Activated CD4-positive, alpha-beta T cell treated with anti-CD3 and anti-CD28 coated beads, Interleukin-2, amount 50 U/mL, for 1 hour (primary cell): ENCODE measurements at places on chromosomes 5 and 9.

- DNase-seq: no peak
These were observed 631.7 kb upstream of the CDH6 start for GRCh38 chr5:30561771-30562170.

GRCh38 chr5:83450967-83451248, 20.6 kb upstream of the VCAN start:
- no peak for DNase-seq

DNA sequence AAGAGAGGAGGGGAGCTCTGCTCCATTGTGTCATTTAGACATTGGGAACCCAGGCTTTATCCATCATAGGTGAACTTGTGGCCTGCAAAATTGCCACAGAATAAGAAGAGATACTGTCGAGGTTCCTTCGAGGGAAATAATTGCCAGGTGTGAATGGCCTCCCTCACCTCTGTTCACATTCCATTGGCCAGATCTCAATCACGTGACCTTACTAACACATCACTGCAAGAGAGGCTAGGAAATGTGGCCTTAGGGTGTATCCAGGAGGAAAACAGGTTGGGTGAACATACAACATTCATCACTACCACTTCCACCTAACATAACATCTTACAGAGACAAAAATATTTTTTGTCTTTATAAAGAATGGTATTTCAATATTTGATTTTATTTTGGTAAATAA, 182.1 kb downstream of the FBXL7 start:
- no peak for DNase-seq

DNA sequence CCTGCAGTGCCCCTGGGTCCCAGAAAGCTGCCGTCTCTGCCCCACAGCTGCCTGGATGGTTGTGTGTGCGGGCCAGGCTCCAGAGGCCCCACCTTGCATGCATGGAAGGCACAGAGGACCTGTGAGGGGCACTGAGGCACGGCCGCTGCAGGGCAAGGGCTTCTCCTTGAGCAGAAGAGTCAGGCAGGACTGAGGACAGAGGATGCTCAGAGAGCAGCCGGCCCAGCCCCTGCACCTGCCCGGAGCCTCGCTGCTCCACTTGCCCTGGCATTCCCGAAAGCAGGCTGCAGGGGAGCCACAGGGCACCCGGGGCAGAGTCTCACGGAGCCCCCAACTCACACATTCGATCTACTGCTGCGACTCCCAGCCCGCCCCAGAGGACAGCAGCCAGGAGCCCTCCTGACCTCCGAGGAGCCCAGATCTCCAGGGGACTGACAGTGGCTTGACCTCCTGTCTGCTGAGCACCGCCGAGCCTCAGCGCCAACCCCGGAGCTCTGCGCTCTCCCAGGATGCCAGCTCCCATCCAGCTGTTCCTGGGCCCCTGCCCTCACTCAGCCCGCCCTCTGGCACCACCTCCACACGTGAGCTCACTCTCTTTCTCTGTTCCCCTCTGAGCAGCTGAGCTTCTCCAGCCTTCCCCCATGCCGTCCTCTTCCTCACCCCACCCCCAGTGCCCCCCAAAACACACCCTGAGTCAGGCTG, 95.0 kb downstream of the KCNT1 start:
- no peak for DNase-seq

- no peak for DNase-seq
These were observed 30.8 kb upstream of the SARDH start for GRCh38 chr9:133768859-133769510.

DNA sequence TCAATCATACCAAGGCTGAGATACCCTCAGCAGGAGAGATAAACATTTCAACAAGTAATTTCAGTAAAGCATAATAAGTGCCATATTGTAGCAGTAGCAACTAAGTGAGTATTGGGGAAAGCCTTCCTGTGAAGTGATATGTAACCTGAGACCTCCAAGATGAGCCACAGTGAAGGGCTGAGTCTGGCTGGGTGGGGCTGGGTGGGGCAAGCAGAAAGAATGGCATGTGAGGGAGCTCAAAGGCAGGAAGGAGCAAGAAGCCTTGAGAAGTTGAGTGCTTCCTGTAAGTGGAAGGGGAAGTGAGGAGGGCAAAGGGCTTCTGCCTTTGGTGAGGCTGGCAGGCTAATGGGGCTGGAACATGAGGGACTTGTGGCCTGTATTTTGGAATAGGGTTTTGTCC, 19.7 kb upstream of the ASTN2 start:
- DNase-seq: no peak

DNA sequence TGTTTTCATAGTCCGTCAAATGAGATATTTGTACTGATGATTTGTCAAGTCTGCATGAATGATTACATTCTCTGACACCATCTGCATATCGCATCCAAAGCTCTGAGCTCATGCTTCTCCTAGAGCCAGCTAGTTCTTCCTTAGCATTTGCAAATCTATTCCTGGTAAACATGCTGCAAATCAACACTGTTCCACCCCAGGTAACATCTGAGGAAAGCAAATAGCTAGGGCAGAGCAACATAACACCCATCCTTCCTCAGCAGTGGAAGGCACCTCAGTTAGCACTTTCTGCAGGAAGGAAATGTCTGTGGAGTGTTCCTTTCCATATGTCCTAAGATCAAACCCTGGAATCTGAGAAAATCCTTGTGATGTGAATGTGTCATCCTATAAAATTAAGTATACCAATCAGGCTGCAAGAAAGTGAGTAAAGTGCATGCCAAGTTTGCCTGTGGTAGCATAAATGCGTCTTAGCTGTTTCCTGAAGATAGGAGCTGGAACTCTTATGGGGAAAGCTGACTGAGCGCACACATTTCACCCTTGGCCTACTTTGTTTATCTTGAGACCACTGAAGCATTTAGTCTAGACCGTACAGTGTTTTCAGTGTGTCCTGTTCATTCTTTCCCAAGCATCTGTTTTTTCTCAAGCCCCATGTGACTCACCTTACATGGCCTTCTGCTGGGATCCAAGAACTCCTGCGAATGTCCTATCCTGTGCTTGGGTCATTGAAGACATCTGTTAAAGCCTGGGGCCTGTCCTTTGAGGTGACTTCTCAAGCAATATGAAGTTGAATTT, 50.9 kb upstream of the STARD4 start:
- DNase-seq: no peak

- no peak for DNase-seq
These were observed 64.2 kb upstream of the OLFM1 start for GRCh38 chr9:135023088-135023785.

- DNase-seq: no peak
These were observed 53.7 kb upstream of the IFNK start for GRCh38 chr9:27470291-27470856.

DNA sequence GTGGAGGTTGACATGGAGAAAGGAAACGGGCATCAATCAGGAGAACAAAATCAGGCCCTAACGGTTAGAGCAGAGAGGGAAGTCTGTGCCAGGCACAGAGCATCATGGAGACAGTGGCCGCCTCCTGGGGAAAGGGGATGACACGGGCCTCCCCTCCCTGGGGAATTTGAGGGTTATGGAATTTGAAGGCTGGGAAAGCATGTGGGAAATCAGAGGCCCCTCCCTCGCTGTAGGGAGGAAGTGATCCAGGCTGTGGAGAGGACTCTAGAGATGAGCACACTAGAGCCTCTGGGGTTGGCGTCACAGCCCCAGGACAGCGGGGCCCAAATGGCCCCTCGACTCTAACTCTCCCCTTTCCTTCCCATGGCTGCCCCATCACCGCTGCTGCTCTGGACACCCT, 36.7 kb downstream of the PROP1 start:
- no peak for DNase-seq

DNA sequence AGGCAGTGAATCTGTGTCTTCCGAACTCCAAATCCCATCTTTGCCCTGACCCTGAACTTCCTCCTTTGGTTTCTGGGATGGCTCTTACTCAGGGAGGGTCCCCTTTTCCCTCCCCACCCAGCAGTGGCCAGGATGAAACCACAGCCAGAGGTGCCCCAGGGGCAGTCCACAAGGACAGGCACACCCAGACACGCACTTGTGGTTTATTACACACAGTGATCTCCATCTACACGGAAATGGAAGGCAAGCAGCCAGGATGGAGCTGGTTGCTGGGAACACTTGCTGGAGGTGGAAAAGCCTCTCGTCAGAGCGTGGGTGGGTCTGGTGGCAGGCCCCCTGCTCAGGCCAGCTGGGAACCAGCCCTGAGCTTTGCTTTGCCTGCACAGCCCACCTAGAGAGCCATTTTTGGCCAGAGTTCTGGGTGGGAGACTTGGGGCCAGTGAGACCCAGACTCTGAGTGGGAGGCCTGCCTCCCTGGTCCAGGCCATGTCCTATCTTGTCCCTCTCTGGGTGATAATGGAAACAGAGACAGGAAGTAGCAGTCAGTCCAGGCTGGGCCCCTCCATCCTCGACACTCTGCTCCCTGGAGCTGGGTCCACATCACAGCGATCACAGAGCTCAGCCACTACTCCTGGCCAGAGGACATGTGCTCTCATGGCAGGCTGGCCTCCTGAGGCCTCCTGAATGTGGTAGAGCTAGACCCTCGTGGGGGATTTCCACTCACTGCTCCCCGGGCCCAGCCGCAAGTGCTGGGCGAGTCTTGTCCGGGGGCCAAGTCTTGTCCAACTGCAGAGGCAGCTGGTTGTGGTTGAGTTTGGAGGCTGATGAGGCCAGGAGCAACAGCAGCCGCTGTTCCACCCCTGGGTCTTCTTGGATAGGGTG, 5.1 kb upstream of the PHYKPL start:
- DNase-seq: no peak

- DNase-seq: no peak
These were observed 27.9 kb downstream of the SPRY4 start for GRCh38 chr5:142296914-142297417.

DNA sequence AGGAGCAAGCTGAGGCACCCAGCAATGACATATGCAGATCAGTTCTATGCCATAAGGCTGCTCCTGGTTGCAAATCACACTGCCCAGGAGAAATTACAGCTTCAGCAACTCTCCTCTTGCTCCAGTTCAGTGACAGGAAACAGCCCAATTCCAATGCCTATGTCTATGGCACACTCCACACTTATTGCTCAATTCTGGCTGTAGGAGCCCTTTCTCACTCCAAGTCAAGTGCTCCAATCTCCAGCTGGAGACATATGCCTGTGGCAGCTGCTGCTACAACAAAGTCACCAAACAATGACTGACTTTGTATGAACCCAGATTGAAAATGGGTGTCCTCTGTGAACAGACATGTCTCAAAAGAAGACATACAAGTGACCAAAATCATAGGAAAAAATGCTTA, 31.8 kb upstream of the PLCXD3 start:
- DNase-seq: no peak

DNA sequence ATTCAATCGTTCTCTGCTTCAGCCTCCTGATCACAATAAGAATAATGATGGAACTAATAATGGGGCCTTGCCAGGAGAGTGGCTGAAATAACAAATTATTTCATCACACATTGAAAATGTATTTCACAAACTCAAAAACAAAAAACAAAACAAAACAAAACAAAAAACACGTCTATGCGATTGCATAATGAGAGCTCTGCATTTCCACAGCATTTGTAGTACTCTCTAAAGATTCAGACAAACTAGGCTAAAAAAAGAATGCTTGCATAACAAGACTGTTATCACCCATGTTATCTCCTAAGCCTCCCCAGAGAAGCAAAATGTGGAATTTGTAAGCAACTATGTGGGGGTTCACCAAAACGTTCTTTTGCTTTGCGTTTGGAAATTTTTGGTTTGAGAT, 48.1 kb downstream of the PRELID2 start:
- DNase-seq: no peak

DNA sequence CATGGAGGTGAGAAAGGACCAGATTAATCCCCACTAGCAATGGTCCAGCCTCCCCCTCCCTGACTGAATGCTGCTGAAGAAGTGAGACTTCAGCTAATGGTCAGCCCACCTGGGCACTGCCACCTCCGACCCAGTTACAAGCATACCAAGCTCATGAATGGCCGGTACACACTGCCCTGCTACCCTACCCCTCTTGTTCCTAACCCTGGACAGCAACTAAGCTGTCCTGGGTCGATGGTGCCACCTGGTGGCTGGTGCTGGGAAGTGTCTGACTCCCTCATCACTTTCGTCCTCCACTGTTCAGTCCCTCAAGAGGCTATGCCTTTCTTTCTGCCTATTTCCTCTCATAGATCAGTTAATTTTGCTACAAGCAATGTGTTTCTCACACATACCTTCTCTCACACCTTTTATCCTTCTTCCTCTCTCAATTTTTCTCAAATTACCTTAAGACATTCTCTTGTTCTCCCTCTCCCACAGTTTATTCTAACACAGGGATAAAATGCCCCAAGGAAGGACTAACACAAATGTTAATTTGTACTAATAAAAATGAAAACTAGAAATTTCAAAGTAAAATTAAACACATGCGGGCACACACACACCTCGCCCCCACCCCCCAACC, 42.4 kb downstream of the PAX5 start:
- peak; percentile 13 for DNase-seq

DNA sequence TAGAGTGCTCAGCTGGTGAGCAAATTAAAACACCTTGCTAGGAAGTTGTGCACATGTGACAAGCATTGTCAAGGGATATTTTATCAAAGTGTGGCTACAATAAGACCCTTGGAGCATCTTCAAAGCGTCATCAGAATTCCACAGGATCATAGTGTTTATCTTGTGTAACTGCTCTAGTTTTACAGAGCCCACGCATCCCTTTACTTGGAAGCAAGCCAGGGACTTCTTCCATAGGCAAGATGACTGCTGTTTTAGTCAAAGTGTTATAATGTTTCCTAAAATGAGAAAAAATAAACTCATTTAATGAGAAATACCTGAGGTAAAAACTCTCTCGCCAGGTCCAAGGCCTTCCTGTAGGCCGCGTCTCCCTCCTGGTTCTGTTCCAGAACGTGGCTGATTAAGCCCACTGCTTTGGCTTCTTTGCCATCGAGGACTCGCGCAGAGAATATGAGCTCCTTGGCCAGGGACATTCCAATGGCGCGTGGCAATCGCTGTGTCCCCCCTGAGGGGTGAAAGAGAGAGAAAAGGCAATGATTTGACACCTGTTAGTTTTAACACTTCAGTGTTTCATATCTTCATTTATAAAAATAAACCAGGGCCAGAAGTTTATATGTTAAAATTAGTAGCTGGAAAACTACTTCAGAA, 141.1 kb downstream of the AUH start:
- DNase-seq: no peak

- peak; percentile 12 for DNase-seq
These were observed 48.6 kb downstream of the ANXA2R start for GRCh38 chr5:42991404-42992087.

DNA sequence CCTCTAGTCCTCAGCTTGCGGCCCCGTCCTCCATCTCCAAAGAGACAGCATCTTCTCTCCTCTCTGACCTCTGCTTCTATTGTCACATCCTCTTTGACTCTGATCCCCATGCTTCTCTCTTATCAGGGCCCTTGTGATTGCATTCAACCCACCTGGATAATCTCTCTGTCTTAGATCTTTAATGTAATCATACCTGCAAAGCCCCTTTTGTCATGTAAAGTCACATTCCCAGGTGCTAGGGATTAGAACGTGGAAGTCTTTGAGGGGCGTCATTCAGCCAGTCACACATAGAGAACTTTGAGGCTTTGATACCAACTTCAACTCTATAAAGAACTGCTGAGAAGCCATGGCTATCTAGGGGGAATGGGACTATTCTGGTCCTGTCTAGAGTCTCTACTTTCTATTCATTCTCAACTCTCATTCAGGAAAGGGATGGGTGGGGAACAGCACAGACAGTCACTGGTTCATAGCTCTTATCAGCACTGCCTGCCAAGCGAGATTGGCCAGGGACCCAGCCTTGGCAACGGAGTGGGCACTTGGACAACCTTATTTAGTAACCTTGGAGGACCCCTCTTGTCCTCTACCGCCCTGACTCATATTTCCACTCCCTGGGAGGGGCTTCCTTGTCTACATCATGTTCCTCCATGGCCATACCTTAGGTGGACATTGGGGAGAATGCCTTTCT, 29.0 kb downstream of the TAS2R1 start:
- no peak for DNase-seq
